ENCODE measurements at places on chromosomes 2 and 18.

DNA sequence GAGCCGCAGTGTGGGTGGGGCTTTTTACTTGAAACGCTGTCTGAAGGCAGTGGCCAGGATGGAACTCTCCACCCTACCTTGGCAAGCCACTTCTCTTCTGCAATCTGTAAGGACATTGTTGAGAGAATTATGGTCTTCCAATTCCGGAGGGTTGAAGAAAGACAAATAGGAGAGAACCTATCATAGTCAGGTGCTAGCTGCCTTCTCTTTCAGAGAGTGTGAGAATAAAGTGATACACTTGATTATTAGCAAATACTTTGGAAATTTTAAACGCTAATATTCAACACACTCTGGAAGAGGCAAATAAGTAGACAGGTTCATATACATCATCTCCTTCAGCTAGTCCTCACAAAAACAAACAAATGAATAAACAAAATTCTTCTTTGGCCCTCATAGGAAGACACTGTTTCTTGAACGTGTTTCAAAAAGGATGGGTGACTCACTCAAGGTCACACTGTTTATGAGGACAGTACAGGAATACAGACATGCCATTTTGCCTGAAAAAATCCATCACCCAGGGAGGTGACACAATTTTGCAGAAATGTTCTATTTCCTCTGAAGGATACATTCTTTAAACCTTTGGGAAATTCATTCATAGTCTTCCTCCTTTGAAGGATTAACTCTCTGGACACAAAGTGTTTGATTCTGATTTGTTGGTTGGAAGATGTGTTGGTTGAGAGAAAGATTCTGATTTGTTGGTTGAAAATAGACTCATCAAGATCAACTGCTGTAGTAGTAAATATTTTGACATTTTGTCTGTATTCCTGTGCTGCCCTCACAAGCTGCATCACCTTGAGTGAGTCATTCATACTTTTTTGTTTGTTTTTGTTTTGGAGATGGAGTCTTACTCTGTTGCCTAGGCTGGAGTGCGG is 2.2 kb upstream of the IL1RN start:
- DNase-seq: no peak

DNA sequence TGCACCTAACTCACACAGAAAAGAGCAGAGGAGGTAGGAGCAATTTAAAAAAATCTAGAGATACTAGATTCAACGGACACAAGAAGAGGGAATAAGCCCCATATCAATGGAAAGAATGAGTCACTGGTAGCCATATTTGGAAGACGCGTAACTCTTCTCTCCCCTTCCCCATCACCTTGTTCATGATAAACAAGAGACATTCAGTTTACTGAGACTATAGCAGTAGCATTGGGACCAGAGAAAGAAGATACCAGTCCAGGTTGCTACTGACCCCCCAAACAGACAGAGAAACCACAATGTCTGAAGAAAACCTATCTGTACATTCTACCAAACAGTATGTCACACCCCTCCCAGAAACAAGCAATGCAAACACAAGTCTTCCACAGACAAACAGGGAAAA is 81.1 kb downstream of the SLC66A3 start:
- DNase-seq: no peak

DNA sequence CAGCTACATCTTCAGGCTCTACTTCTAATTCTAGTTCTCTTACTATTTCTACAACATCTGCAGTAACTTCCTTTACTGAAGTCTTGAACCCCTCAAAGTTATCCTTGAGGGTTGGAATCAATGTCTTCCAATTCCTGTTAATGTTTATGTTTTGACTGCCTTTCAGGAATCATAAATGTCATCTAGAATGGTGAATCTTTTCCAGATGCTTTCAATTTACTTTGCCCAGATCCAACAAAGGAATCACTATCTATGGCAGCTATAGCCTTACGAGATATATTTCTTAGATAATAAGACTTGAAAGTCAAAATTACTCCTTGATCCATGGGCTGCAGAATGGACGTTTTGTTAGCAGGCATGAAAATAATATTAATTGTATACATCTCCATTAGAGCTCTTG is 123.9 kb downstream of the PDE1A start:
- no peak for DNase-seq

DNA sequence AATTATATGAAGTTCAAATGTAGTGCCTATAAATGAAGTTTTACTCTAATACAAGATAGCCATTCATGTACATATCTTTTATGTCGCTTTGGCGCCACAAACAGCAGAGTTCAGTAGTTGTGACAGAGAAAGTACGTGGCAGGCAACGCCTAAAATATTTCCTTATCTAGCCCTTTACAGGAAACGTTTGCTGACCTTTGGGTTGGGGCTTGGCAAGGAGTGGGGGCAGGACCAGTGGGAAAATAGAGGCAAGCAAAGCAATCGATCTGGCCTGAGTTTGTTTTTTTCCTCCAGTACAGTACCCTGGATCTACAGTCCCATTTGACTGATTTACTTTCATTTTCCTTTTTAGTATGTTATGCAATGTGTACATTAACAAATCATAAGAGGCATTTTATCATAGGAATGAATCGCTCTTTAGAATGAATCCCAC is 13.1 kb downstream of the CCDC68 start:
- DNase-seq: no peak

DNA sequence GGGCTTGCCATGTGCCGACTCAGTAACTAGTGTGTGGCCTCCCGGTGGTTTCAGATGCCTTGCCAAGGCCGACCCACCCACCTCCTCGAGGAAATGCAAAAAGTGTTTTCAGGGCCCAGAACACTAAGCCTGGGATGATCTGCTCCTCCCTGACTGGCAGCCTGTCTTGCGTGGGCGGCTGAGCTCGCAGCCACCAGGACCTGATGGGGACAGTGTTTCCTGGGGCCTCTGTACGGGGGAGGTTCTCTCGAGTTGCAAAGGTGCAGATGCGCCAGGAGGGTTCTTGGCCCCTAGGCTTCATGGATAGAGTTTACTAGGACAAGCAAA is 85.2 kb downstream of the GLI2 start:
- no peak for DNase-seq

- DNase-seq: no peak
Observed at GRCh38 chr2:137638932-137639331, 325.3 kb upstream of the HNMT start.

GRCh38 chr2:69483696-69484095 is 46.5 kb upstream of the NFU1 start:
- no peak for DNase-seq

DNA sequence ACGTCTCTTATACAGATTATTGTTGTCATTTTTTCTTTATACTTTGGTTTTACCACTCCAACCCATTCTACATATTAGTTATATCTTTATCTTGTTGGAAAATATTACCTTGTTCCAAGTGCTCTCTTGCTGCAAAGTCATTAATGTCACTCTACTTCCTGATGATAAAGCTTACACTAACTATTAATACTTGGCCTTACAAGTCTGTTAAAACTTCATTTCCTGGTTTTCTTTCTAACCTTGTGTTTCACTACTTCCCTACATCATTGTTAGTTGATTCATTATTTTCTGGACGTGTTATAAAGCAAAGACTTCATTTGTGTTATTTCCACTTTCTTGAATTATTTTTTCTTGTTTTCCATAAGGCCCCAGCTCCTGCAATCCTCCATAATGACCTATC is 382.6 kb upstream of the CDH20 start:
- no peak for DNase-seq

DNA sequence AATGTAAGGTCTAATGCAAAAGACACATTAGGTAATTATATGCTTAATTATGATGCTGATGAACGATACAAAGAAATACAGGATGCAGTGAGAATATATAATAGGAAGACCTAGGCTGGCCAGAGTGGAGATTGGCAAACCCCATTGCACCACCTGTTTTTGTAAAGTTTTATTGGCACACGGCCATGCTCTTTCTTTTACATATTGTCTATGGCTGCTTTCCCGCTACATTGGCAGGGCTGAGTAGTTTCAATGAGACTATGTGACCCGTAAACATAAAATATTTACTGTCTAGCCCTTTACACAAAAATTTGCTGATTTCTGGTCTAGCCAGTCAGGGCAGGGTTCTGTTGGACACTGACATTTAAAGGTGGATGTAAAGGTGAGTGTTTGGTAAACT is 5.4 kb downstream of the SEC11C start:
- no peak for DNase-seq

- DNase-seq: no peak
Observed at GRCh38 chr2:110771547-110772382, 39.4 kb downstream of the ACOXL start.

- no peak for DNase-seq
Observed at GRCh38 chr2:30273574-30273929, 42.2 kb downstream of the LBH start.

GRCh38 chr2:28322051-28322450 is 70.6 kb upstream of the FOSL2 start:
- peak; percentile 43 for DNase-seq

DNA sequence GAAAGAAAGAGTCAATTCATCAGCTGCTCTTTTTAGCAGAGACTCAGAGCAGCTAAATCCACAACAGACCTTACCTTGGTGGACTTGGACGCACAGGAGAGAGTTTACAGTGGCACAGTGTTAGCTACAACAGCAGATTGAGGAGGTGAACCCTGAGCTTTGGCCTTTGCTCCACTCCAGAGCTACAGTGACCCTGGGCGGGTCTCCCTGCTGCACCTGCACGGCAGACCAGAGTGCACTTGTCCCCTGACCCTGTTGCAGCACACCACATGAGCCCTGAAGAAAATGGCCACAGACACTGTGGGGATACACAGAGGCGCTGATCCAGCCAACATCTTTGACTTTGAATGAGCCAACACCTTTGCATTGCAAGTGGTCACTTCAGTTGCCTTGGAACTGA is 11.0 kb downstream of the SLC19A3 start:
- no peak for DNase-seq

DNA sequence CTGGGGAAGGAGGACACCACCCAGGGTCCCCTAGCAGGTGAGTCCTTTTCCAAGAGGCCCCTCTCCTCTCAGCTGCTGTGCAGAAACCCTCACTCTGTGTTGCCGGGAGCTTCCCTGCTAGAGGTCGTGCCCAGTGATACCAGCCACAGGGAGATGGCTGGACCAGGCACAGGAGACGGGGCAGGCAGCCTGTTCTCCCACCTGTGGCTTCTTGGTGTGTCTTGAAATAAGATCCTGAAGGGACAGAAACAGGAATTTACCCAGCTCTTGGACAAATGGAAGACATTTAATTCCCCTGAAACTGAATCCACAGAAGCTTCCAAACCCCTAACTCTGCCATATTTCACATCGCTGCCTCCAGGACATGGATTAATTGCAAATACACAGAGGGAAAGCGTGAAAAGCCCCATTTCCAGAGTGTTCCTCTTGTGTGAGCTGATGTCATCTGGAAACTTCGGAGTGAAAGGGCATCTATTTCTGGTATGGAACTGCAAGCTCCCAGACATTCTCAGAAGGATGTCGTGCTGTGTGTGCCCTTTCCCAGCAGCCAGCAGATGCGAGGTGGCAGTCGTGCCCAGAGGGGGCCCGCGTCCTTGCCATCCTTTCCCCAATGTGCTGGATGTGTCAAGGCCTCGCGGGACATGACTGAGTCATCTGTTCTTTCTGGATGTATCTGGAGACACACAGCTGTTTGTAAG is 177.7 kb downstream of the SEPTIN10 start:
- DNase-seq: peak; percentile 95

GRCh38 chr2:14826518-14826917 is 194.0 kb downstream of the LRATD1 start:
- DNase-seq: no peak

DNA sequence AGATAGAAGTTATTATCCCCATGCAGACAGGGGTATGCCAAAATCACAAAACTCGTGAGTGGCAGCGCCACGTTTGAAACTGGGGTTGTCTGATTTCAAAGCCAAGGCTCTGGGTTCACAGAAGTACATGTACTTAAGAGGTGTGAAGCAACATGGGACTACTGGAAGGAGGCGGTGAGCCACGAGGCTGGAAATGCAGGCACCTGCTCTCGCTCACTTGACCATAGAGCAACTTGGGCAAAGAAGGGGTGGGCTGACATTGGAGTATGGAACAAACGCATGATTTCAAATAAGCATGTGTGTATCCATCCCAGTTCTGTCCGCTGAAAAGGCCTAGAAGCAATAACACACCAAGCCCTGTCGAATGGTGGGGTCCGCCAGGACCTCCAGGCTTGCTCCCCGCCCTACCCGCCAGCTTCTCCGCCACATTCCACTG is 593 bp upstream of the ACTR2 start:
- DNase-seq: no peak

DNA sequence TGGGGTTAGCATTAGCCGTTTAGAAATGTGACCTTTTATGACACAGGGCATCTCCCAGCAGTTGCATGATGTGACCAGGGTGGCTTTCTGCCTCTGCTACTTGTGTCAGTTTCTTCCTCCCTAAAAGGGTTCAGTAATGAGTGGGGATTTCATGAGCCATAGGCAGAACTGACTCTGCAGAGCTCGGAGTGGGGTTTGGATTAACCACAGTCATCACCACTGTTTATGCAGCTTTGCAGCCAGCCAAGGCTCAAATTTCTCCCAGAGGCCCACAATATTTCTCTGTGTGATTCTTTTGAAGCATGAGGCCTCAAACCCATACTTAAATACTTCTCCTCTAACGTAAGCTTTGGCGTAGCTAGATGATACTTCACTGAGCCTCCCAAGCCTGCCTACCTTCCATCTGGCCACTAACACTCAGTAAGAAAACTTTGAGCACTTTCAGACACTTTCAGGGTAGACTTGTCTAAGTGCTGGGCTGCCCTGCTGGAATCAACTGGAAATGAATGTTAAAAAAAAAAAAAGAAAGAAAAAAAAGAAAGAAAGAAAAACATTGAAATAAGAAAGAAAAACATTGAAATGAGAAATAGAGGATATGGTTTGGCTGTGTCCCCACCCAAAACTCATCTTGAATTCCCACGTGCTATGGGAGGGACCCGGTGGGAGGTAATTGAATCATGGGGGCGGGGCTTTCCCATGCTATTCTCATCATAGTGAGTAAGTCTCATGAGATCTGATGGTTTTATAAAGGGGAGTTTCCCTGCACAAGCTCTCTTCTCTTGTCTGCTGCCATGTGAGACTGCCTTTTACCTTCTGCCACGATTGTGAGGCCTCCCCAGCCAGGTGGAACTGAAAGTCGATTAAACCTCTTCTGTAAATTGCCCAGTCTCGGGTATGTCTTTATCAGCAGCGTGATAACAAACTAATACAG is 11.5 kb upstream of the LAPTM4A start:
- DNase-seq: peak; percentile 97

DNA sequence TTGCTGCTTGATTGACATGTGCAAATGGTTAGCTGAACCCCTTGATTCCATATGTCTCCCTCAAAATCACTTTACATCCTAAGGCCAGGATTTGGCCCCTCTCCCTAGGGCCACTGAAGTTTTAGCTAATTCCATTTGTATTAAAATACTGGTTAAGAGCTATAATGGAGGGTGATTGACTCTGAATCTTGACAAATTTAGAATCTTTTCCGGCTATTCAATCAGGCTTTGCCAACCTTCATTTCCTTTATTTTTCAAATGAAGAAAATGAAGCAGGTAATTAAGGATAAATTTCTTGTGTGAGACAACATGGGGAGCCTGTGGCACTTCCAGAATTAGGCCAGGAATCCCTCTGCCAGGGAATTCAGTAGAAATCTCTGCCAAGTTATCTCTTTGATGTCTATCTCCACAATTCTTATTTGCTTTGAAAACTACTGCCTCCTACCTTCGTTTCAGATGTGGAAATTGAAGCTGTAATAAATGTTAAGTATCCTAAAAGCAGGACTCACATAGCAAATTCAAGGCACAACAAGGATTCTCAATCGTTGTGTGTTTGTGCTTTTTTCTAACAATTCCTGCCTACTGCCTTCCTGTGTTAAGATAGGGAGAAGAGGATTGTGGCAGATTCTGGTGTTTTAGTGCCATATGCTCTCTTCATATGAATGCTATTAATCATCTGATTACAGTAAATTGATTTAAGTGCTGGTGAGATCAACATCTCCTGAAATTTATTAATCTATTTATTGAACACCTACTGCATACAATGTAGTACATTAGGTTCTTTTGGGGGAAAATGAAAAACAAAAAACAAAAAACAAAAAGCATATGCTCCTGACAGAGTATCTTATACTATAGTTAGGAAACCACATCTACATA is 47.8 kb upstream of the MAP4K3 start:
- no peak for DNase-seq
